ENCODE measurements at places on chromosomes 4 and X.

DNA sequence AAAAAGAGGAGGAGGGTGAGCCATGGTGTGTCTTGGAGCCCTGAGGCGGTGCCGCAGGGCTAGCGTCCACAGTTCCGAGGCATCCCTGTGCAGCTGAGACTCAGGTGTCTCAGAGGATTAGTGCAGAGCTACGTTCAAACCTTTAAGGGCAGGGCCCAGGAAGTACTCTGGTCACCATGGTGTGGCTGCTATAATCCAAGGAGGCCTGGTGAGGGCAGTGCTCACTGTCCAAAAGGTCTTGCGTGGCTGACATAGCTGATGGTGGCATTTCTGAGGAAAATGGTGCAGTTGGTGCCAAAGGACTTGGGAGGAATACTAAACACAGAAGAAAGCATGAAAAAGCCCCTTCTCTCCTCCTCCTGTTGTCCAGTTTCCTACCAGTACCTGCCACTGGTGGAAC lies 146.9 kb downstream of the DCHS2 start:
- DNase-seq = no peak

DNA sequence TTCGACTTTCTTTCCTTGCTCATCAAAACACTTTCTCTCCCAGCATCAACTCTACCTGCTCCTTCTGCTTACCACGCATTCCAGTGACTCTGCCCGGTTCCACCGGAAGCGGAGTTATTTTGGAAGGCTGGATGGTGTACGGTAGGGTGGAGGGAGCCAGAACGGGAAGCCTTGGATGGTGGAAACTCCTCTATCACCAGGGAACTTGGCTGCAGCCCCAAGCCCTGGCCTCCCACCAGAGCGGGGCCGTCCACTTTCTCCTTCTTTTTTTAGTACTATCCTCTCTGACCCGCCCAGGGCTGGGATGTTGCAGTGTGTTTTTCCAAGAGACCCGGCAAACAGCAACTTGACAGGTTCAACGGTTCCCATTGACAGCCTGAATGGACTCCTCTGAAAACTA lies 27.6 kb downstream of the ADGRG2 start:
- DNase-seq = no peak

GRCh38 chrX:151970661-151971060 lies 3.8 kb downstream of the GABRE start:
- DNase-seq = peak; percentile 47

- DNase-seq = no peak
These were observed 598.7 kb downstream of the EPHA5 start for GRCh38 chr4:65071564-65071963.

- no peak for DNase-seq
These were observed at the start of gene VEGFC for GRCh38 chr4:176792326-176793059. Gene VEGFC (minus strand): TSS chr4:176792922. CDS start chr4:176792311, 611 bp downstream.

DNA sequence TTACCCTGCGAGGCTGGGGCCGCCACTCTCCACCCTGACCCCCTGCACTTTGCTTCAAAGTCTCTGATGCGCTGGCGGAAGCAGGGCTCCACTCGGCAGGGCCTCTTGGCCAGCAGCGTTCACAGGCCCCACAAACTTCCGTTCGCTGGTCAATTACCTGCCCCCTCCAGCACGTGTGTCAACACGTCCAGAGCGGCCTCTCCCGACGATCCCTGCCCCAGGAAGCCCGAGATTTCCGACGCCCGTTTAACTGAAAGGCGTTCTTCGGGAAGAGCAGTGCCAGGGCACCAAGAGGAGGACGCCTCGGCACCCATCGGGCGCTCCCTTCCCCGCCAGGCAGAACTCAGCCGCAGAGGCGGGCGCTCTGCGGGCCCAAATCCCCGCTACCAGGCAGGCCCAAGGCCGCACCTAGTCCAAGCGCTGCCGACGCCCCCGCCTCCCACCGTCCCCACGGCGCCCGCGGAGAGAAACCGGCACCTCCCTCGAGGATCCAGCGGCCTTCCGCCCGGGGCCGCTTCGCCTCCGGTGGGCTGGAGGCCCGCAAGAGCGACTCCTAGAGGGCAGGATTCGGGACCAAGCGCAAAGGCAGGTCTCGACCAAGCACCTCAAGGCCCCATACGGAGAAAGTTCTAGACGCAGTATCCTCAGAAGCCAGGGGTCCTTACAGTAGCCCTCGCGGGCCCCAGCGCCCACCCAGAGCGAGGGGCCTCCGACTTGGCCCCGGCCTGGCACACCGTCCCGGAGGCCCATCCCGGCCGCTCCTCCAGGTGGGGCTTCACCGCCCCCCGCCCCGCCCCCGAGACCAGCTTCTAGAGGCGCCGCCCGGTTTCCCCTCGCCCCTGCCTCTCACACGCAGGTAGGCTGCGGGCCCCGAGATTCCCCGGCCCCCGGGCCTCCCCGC lies 586 bp downstream of the BCAP31 start:
- DNase-seq = no peak

DNA sequence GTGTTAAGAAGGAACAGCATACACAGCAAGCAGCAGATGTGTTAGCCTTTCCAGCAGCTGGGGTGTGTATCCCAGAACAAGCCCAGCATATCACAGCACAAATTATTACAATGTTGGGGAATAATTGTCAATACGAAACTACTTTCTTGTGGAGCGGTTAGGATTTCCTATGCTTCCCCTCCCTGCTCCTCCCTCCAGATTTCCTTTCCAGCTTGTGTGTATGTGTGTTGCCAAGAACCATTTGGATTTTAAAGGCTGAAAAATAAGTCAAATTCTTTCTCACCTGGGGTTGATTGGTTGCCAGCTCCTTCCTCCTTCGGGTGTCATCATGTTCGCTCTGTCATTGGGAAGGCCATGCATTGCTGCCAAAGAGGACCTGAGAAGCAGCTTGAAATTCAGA lies 178.2 kb upstream of the FRMPD4 start:
- DNase-seq = no peak
